Renal pelvis (tissue), 12 donors: ENCODE measurements at places on chromosomes 6 and 20. TPM values are rescaled to one million over a fixed set of nuclear protein-coding genes. Genes with fewer than 3 reads are reported as not detected.

- DNase-seq = no peak
Observed at GRCh38 chr20:2892376-2892775, 19.1 kb downstream of the PTPRA start.

GRCh38 chr6:73722318-73723060, 26.5 kb downstream of the CD109 start:
- no peak for DNase-seq

GRCh38 chr20:8399947-8400346, 267.9 kb downstream of the PLCB1 start:
- no peak for DNase-seq

GRCh38 chr20:50624351-50625016, 66.9 kb downstream of the RIPOR3 start:
- DNase-seq = no peak

GRCh38 chr6:25350573-25350972, 71.4 kb downstream of the CARMIL1 start:
- DNase-seq = no peak

DNA sequence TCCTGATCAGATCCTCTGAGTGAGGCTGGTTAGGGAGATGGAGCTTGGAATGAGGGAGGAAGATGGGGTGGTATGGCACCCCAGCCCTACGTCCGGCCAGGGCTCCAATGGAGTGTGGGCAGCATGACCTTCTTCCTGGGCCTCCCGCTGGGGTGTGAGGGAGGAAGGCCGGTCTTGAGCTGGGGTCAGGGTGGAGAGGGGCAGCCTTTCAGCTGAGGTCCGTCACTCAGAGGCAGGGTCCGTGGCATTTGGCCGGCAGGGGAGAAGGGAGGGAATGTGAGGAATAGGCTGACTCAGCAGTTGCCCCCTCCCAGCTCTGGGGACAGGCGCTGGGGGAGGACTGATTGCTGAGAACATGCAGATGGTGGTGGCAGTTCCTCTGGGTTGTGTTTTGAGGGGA, 25.5 kb upstream of the VEGFA start:
- DNase-seq = no peak

DNA sequence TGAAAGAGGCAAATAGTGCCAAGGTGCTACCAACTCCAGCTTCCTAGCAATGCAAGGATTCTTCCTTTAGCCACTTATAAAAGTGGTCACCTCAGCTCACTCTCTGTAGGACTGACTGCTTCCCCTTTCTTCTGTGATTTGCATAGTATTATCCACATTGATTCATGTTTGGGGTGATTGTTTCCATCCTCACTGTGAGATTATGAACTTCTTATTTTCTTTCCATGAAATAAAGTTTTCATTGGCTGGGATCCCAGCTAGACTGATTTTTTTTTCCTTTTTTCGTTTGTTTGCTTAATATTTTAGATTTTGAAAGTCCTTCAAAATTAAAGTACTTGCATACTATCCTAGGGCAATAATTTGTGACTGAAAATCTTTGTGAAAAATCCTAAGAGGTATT, 50.5 kb downstream of the EYA4 start:
- no peak for DNase-seq

GRCh38 chr6:11291582-11291981, 59.1 kb upstream of the NEDD9 start:
- no peak for DNase-seq

DNA sequence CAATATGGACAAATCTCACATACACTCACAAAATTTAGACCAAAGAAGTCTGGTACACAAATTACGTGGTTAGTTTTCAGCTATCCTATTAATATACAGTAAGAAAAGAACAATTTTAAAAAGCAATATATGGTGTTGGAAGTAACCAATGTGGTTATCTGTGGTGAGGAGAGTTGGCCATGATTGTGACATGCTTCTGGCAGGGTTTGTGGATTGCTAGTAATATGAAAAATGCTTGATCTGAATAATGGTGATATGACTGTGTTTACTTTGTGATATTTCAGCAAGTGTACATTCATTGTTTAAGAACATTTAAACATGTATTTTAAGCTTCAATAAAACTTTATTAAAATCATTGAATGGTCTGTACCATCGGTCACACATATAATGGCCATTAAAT, 99.1 kb downstream of the ADGB start:
- DNase-seq = no peak

DNA sequence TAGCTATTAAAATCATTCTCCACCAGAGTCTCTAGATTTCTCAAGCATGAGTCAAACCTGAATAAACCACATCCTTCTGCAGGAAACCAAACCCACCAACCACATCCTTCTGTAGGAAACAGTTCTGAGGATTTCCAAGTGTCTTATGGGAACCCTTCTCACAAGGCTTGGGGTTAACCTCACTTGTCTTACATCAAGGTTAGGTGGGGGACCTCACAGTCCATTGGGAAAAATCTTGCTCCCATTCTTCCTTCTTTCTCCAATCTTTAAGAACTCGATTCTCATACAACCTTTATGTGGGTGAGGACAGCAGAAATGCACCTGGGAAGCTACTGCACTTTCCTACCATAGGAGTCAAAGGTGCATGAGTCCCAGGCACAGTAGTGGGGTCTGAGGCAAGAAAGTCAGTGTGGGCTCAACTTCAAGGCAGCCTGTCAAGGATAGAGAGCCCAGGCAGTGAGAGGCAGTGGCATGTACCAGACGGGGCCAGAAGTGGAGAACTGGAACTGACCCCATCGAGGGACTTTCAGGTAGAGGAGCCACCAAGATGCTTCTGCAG, 114.5 kb downstream of the SLC22A3 start:
- DNase-seq = no peak

DNA sequence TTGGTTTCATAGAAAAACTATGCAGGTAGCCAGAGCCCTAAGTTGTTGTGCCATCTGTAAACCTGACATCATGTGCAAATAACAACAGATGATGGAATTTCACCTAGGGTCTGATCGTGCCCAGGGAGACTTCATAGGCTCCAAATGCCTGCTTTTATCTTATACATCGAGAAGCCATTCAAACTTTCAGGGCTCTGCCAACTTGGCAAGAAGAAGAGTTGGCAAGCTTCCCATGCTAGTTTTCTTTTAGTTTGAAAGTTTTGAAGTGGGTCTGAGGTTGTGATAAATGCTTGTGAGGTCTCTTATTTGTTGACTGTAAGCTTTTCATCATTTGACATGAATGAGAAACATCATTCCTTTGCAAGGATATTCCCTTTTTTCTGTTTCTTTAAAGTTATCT, 175.4 kb upstream of the FLRT3 start:
- DNase-seq = no peak

DNA sequence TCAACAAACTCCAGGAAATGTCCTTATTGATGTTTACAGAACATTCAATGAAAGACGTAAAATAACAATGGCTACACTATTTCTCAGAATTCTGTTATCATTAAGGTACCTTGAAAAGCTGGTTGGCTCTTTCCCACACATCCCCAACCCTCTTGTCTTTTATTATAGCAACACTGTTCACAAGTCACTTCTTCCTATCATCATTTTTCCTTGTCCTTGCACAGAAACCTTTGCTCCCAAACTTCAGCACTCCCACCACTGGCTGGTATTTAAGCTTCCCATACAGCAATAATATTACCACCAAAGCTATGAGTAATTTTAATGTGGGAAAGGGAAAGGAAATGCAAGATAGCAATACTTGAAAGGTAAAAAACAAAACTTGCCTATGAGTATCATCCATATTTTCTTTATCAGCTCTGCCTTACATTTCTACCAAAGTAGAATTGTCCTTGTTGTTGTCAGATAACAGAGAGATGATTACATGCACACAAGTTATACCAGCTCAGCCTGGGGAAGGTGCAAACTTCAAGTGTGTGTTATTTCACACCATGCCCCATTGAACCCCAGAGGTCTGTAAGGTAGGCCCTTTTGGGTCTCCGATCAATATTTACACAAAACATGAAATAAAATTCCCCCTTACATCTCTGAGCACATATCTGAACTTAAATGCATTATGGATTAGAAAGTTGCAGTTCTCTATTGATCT, 32.2 kb downstream of the ARHGAP18 start:
- no peak for DNase-seq

DNA sequence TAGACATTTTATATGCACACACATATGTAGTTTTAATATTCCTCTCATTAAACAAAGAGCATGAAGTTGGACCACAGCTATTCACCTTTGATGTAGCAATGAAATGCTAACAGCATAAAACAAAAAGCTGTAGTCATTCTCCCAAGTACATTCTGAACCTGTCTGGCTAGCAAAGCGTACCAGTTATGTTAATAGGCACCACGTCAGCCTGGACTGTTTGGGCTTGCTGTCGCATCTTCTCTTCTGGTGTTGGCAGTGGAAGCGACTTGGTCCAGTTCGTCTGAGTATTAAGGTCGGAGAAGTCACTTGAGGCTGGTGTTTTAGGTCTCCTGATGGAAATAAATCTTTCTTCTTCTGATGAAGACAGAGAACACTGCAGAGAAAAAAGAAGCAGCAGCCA, 42.8 kb downstream of the HEBP2 start:
- DNase-seq = no peak

The SYTL3 gene
- polyA plus RNA-seq = 3.8 TPM

The COL21A1 gene
- polyA plus RNA-seq = 105 TPM
